Right hindlimb (tissue), 1 donor: ENCODE measurements at places on chromosomes 6 and 20.

DNA sequence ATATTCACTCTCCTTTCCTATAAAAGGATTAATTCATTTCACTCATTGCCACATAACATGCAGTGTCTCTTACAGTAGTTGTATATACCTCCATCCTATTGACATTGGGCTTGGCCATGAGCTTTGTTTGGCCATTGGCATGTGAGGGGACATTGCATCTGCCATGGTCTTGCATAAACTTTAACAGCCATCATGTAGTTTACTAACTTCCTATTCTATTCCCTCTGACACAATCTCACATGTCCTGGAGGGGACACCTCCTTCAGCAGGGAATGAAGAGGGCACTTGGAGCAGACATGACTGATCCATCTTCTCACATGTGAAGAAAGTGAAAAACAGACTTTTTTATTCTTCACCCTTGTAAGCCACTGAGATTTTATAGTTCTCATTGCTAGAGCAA is 115.5 kb upstream of the MARCKS start:
- DNase-seq = no peak

DNA sequence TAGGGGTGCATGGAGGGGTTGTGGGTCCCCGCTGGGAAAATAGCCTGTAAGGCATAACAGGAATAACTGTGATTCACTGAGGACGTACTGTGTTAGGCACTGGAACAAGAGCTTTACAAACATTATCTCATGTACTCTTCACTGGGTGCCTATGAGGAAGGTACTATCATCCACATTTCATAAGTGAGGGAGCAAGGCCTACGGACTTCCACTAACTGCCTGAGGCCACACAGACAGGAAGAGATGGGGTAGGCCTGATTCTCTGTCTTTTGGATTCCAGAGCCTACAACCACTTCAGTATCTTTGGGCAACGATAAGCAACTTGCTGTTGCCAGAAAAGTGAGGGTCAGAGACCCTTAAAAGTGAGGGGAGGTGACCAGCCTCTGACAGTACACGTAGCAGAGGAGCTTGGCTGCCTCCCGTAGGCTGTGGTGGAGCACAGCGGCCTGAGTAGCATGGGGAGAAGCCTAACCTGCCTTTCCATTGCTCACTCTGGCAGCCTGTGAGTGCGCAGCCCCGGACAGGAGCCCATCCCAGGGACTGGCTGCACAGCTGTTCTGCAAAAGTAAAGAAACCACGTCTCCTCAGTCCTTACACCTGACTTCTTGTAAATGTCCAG is 30.4 kb downstream of the PSMB1 start:
- DNase-seq = no peak

DNA sequence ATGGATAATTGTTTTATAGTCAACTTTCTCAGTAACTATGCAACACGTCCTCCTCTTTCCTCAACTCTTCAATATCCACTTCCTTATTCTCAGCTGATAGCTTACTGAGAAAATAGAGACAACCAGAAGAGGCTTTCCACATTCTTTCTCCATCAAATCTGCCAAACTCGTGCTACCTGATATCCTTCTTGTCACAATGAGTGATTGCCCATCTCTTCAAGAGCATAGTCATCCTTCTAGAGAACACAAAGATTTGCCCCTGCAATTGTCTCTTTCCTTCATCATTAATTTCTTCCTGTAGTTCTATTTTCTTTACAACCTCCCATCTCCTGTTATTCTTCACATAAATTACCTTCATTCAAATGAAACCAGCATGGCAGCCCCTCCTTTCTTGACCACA is 75.9 kb upstream of the RGS17 start:
- DNase-seq = no peak

DNA sequence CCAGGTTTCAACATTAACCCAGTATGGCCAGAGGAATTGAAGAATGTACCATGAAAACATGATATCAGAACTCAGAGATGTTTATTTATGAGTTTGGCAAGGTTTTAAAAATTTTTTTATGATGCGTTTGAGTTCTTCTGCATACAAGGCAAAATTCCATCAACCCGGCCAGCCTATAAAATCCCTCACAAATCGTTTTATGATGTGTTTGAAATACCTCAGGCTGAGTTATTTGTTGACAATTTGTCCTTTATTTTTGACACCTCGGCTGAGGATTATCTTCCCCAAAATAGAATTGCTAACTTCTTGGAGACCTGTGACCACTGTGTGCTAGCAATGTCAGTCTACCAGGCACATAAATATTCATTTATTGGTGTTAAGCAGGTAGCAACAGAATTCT is 91.9 kb upstream of the SLC24A3 start:
- DNase-seq = no peak

DNA sequence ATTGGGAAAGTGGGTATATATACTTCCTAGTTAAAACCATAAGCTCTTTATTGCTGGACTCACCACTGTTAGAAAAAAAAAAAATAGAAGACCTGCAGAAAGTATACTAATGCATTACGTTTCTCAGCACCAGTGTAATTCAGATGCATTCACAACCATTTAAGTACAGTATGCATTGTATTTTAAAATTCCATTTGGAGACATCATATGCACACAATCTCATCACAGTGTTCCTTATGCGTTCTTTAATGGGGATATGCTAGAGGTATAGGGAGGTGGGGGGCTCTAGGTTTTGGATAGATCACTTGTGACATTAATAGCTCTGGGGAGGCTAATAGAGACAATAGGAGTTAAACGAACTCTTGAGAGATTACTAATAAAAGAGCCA is 9.4 kb downstream of the TFAP2A start:
- no peak for DNase-seq

GRCh38 chr6:104010897-104011296 is 848.8 kb downstream of the HACE1 start:
- no peak for DNase-seq

DNA sequence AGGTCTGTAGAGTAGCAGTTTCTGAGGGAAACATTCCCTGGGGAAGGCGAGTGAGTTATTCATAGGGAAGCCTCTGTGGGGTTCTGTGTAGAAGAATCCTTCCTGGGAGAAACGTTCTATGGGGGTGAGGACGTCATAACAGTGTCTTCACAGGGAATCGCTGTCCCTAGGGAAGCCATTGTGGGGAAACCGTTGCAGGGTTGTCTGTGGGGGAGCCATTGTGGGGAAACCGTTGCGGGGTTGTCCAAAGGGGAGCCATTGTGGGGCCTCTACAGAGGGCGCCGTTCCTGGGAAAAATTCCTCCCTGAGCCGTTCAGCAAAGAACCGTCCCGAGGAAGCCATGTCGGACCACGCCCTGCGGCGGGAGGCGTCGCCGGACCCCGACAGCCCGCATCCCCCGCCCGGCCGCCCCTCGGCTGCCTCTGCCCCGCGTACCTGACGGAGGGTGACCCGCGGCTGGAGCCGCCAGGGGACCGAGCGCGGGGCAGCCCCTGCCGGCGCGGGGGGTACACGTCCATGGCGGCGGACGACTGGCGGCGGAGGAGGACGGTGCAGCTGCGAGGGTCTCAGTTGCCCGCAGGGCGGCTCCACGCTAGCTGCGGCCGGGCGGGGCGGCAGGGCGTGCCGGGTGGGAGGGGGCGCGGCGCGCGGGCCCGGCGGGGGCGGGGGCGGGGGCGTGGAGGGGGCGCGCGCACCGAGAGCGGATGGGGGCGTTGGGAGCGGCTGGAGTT is at the start of gene DNAAF9:
Gene DNAAF9 (minus strand): TSS at position 630 of the 731 bp plus-strand sequence. CDS start 112 bp downstream, at position 518.
- peak; percentile 76 for DNase-seq

DNA sequence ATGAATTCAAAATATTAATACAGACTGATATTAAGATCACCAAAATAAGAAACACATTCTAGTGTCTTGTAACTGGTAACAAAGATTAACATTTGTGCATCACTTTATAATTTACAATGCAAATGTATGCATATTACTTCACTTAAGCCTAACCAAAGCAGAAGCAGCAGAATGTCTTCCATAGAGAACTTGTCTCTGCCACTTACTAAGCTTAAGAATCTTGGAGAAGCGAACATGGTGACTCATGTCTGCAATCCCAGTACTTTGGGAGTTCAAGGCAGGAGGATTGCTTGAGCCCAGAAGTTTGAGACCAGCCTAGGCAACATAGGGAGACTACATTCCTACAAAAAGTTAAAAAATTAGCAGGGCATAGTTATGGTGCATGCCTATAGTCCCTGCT is 18.8 kb downstream of the AK9 start:
- DNase-seq = no peak

- DNase-seq = no peak
Observed at GRCh38 chr20:49987868-49988690, 5.3 kb downstream of the SNAI1 start.

DNA sequence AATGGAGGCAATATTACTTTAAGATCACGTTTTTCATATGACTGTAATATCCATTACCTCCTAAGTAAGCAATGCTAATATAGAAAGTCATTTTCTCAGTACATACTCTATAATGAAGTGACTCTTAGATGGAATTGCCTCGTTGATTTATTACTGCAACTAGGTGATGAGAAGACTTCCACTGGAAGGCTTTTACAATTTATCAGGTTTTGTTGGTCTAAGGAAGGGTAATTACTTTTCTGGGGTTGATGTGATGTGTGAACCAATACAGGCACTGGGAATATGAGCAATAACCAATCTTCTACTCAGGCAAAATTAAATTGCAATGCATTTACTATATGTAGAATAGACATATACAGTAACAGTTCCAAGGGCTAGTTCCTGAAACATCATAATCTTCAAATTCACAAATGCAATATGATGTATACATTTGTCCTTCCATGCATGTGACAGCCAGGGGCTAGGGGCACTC is 635.0 kb downstream of the QKI start:
- no peak for DNase-seq

- no peak for DNase-seq
Observed at GRCh38 chr6:38284802-38285394, 354.8 kb downstream of the BTBD9 start.

GRCh38 chr6:157456524-157456829 is 75.5 kb downstream of the ZDHHC14 start:
- DNase-seq = no peak

DNA sequence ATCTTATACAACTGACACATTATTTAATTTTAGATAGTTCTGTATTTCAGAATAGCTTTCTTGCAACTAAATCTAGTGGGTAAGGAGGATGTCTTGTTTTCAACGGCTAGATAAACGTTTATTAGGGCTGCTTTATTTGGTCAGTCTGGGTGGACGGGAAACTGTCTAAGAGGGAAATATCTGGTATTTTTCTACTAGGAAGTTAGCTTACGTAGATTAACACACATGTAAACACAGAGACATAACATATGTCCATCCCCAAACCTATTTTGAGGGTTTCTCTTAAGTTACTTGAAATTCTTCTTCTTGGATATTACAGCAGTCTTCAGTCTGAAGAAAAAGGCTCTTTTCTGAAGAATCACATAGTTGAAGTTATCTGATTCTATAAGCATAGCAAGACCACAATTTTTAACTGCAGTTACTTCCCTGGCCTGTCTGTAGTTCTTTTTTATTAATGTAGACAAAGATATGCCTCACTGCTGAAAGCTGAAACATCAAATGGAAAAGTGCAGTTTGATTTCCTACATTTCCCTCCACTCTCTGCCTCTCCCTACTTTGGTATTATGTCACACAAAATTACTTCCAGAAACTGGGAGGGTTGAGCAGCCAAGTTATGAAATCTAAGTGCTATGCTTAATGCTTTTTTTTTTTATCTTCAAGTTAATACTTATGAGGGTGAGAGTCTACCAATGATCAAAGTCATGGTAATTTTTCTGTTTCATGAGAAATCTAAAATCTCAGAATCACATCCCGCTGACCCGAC is 37.4 kb downstream of the PLAGL1 start:
- no peak for DNase-seq

- DNase-seq = no peak
Observed at GRCh38 chr20:47642118-47642517, 140.4 kb downstream of the NCOA3 start.

DNA sequence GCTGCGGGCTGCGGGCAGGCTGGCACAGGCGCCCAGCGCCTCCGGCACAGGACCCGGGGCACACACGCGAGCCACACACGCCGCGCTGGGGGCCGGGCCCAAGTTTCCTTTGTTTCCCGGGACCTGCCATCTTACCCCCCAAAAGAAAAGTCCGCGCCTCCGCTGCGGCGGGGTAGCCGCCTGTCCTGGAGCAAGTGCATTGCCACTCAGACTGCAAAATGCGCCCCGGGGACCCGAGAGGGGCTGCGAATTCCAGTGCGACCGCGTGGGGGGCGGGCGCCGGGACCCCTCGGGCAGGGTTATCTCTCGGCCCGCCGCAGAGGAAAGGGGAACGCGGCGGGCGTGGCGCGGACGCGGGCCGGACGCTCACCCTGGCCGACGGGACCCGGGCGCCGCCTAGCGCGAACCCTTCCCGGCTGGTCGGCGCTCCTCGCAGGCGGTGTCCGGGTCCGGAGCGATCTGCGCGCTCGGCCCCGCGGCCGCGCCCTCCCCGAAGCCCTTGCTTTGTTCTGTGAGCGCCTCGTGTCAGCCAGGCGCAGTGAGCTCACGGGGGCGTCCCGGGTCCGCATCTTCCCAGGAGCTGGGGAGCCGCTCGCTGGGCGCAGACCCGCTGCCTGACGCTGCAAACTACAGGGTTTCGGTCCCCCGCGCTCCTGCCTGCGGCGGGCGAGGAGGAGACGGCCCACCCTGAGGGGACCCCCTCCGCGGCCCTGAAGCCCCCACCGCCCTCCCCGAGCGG is 639 bp upstream of the CD24 start:
- peak; percentile 75 for DNase-seq

GRCh38 chr20:23017516-23017915 is 17.6 kb upstream of the SSTR4 start:
- no peak for DNase-seq

DNA sequence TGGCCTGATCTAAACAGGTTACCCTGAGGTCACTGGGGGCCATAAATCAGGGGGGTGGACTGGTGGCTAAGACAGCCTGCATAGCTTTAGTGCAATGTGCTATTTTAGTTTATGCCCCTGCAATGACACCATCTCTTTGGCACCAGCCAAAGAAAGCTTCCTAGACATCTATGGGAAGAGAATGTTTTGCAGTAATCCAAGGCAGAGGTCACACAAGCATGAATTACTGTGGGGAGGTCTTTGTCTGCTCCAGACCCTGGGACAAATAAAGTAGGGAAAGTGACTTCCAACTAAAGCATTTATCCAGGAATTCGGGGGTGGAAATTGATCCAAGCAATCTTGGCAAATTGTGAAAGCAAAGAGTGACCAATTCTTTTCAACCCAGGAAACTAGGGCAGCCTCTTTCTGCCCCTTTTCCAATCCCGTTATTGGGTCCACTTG is 5.3 kb downstream of the RIPOR2 start:
- DNase-seq = peak; percentile 77

- DNase-seq = no peak
Observed at GRCh38 chr6:42106112-42107023, 36.1 kb downstream of the C6orf132 start.

DNA sequence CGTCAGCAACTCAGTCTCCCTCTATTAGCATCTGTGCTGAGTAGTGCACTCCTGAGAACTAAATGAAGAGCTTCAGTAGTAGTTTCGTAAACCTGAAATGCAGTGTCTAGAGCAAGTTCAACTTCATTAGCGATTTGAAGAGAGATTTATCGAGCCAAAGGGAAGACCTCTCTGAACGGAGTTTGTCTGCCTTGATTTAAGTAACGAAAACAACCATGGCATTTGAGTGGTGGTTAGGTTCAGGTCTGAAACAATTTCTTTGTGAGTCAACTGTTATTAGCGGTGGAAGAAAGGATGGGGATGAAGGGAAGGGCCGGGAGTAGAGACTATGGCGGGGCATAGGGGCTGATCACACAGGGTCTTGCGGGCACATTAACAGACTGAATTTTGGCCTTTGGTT is 150.5 kb downstream of the BCAS1 start:
- DNase-seq = no peak

- no peak for DNase-seq
Observed at GRCh38 chr20:58242824-58243223, 14.4 kb upstream of the ANKRD60 start.
